Stimulated activated CD8-positive, alpha-beta memory T cell treated with anti-CD3 and anti-CD28 coated beads, Interleukin-15, amount 100 ng/mL, for 4 hours (primary cell): ENCODE measurements at places on chromosomes 2 and 18.

GRCh38 chr2:181203412-181203811, 223.0 kb downstream of the UBE2E3 start:
- no peak for DNase-seq

- DNase-seq = no peak
Observed at GRCh38 chr2:242002944-242003343, 133.4 kb downstream of the RTP5 start.

DNA sequence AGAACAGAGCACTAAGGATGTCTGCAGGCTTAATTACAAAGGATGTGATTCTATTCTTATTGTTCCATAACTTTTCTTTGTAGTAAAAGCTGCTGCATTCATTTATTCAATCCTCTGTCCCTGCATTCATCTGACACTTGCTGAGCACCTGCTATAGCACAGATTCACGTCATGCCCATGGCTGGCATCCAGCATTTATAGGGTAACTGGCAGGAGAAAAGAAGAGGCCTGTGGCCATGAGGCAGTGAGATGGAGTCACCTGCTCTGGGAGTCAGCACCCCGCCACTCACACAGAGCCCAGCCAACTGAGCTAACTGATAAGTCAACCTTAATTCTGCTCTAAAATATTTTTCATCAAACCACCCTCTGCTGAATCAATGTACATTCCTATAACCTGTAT, 18.3 kb upstream of the CDC42EP3 start:
- no peak for DNase-seq

DNA sequence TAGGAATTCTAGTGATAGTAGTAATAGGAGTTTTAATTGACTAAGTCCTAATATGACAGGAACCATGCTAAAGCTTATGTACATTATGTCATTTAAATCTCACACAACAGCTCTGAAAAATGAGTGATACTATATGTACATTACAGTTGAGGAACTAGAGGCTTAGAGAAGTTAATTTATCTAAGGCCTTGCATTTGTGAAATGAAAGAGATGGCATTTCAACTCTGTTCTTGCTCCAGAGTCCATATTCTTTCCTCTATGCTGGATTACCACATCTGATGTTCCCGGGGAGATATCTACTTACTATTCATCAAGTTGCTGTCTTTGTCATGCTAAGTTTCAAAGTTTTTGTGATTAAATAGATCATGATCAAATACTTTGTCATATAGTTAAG, 5.7 kb downstream of the AGPS start:
- DNase-seq = no peak

- DNase-seq = no peak
Observed at GRCh38 chr2:173571021-173571821, 216.5 kb downstream of the CDCA7 start.

GRCh38 chr2:166458674-166459073, 35.4 kb downstream of the SCN7A start:
- no peak for DNase-seq

DNA sequence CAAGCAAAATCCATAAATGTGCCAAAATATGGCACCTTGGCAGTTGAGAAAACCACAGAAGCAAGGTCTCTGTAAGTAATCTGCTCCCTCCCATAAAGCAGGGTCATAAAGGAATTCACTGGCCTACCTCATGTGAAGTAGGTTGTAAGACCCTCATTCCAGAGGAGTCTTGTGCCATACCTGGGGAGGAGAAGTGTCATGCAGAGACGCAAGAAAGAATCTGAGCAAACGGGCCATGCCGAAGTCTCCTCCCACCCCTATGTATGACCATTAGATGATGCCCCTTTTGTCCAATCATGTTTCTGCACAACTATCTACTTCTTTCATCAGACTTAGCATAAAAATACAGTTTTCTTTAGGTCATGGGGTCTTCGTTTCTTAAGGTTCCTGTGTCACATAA, 14.6 kb downstream of the NMUR1 start:
- no peak for DNase-seq
